SK-N-MC (cell line): ENCODE measurements at places on chromosomes 16 and 17.

DNA sequence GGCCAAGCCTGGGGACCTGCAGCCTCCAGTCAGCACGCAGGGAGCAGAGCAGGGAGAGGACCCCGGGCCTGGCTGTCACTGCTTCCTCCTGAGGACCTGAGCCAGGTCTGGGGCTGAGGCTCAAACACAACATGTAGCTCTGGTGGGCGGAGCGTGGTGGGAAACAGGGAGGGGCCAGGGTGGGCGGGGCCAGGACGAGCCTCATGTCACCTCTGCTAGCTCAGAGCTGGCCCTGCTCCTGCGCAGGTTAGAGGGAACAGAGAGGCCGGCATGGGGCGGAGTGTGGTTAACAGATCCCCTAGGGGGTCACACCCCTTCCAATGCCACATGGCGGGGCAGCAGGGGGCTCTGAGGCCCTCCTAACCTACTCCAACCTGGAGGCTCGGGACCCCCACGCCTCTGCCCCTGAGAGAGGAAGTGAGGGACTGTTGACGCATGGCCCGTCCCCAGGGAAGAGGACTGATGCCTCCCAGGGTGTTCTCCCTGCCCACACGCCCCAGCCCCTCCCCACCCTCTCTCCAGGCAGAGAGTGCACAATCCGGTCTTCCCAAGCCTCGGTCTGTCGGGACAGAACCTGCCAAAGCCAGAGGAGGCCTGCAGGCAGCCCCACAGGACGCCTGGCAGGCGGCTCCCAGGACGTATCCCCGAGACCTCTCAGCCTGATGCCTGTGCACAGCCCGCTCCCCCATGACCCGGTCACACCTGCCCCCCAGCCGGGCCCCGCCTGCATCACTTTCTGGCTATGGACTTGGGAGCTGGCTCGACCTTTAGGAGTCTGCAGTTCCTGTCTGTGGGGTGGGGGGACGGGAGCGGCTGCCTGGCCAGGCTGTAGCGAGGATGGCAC is 15.2 kb downstream of the PIEZO1 start:
- DNase-seq = no peak

- no peak for DNase-seq
Measured at GRCh38 chr16:29678691-29679267, at the start of gene QPRT. Gene QPRT, plus strand, starts transcription at chr16:29679180. Its CDS starts 18 bp downstream, at chr16:29679198.

- no peak for DNase-seq
Measured at GRCh38 chr16:49827805-49828438, 28.0 kb downstream of the ZNF423 start.

DNA sequence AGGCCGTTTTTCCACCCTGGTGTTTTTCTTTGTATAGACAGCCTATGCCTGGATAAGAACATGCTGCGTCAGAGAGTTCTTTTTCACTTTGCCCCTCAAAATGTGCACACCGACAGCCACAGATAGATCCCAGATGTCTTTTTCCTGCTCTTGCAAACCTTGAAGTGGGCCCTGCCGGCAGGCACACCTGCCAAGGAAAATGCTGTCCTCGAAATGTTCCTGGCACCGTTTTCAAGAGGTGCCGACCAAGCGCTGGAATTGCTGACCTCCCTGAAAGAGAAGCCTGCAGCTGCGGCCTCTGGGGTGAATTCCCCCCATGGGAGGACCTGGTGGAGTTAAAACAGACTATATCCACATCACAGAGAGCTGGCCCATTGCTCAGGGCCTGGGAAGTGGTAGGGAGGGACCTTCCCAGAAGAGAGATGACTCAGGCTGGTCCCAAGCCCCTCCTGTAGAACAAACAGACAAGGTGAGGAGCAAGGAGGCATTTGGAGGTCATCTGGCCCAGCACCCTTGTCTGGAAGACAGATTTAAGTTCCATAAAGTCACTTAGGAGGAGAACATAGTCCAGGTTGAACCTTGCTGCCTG is 668.1 kb downstream of the MAF start:
- DNase-seq = no peak

DNA sequence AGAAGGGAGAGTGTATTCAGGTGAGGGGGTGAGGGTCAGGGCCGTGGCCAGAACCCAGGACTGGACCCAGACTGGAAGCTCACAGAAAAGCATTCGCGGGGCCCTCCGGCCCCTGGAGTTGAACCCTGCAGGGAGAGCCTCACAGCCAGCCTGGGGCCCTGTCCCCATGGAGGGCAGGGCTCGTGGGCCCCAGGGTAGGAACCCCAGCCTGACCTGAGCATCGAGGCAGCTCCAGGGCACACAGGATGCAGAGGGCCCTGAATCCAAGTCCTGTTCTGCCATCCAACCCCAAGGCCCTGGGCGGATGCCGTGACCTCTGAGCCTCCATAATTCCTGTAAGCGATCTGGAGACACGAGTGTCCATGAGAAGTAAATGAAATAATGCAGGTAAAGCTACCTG is 79.1 kb downstream of the MGAT5B start:
- no peak for DNase-seq

GRCh38 chr17:31604936-31605335 is 213.5 kb downstream of the RAB11FIP4 start:
- DNase-seq = no peak

DNA sequence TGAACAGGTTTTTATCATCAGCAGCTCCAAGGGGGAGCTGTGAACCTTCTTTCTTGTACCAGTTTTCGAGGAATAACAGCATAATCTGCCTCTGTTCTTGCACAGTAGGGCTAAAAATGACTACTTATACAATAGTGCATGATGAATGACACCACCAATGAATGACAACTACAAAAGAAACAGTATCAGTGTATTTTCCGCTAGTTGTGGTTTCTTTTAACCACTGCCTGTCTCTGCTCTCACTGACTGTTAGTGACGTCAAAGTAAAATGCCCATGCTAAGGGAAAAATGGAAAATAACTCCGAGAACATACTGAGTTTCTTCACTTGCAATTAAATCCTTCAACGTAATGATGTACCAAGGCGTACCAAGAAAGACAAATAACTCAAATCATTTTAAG is 294.9 kb downstream of the MAP2K6 start:
- DNase-seq = no peak
